ENCODE measurements at places on chromosomes 16 and 17.

DNA sequence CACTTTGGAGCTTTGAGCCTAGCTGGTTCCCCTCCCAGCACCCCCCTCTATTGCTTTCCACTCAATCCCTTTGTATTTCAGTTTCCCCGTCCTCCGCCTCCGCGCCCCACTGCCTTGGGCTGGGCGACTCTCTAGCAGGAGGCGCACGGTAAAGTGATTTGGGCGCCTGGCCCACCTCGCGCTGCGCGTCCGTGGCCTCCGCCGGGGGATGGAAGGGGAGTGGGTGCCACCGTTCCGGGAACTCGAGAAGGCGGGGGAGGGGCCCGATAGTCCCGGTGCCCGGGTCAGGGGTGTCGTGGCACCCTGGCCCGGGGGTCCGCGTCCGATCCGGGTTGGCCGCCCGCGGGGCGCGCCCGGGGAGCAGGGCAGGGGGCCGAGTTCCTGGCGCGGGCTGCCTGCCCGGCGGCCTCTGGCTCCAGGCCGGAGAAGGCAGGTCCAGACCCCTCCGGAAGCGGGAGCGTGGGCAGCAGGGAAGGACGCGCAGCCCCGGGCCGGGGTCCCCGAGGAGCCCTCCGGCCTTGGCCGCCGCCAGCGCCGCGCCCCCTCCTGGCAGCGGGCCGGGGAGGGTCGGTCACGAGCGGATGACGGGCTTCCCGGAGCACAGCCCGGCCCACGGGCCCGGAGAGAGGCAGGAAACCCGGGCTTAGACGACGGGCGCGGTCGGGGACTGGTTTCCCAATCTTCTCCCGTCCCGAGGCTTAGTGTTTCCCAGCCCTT lies 15.8 kb downstream of the MEOX1 start:
- H3K27ac ChIP-seq = peak overlapping the region; percentile 90
- DNase-seq = no peak
- H3K27me3 ChIP-seq = no peaks in the 10 kb centered on the region
- no peaks in the 10 kb centered on the region for H3K36me3 ChIP-seq
- peaks cover 8% of the 10 kb centered on the region for H3K4me1 ChIP-seq

DNA sequence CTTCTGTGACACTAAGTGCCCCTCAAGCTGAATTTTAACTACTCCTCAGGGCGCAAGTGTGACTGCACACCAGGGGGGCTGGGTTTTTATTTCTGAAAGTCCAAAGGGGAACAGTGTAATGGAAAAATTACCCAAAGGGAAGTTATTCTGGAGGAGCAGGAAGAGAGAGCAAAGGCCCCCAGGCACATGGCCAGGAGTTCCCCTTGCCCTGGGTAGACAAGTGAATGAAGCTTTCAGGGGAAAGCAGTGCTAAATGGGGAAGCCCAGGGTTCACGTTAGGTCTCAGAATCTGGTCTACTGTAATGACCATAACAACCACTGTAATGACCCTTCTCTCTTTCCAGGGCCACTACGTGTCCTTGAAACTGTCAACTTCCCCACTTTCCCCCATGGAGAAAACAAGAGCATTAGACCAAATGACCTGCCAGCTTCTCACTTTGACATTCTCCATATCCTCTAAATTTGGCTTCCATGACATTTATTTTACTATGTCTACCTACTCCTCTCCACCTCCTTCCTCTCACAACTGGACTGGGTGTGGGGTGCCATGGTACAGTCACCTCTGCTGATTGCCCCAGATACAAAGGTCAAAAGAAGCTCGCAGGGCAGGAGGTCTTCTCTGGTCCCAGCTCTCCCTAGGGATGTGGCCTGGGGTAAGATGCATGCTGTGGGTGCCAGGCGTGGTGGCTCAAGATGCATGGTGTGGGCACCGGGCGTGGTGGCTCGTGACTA lies 34.1 kb upstream of the MMP2 start:
- peaks cover under 1% of the 10 kb centered on the region for H3K4me1 ChIP-seq
- no peaks in the 10 kb centered on the region for H3K27me3 ChIP-seq
- no peak overlapping the region for H3K27ac ChIP-seq
- no peaks in the 10 kb centered on the region for H3K36me3 ChIP-seq
- no peak overlapping the region for H3K4me3 ChIP-seq
- DNase-seq = no peak

- no peaks in the 10 kb centered on the region for H3K36me3 ChIP-seq
- no peaks in the 10 kb centered on the region for H3K27me3 ChIP-seq
- H3K4me1 ChIP-seq = peaks cover 6% of the 10 kb centered on the region
Observed at GRCh38 chr17:55433029-55433628, 11.5 kb upstream of the MMD start.

DNA sequence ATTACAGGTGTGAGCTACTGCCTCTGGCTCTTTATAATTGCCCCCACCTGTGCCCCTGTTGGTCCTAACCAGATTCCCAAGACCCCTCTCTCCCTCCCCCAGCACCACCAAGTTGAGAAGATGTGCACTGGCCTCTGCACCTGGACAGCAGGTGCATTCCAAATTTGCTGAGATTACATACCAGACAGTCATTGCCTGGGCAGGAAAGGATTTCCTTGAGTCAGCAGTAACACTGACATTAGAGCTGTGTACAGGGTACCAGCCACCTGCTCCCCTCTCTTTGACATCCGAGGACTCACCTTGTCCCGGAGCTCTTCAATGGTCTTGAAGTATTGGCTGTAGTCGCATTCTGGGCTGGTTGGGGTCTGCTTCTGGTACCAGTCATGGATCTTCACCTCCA lies 659 bp downstream of the KRT15 start:
- H3K4me3 ChIP-seq = peak overlapping the region; percentile 47
- H3K36me3 ChIP-seq = peaks cover 5% of the 10 kb centered on the region
- peak overlapping the region; percentile 33 for H3K27ac ChIP-seq
- peaks cover 28% of the 10 kb centered on the region for H3K27me3 ChIP-seq
- peaks cover 16% of the 10 kb centered on the region for H3K4me1 ChIP-seq

- H3K36me3 ChIP-seq = no peaks in the 10 kb centered on the region
- no peak overlapping the region for H3K27ac ChIP-seq
- no peak for DNase-seq
- H3K4me3 ChIP-seq = no peak overlapping the region
- H3K4me1 ChIP-seq = no peaks in the 10 kb centered on the region
Observed at GRCh38 chr16:58348986-58349385, 43.3 kb upstream of the GINS3 start.

DNA sequence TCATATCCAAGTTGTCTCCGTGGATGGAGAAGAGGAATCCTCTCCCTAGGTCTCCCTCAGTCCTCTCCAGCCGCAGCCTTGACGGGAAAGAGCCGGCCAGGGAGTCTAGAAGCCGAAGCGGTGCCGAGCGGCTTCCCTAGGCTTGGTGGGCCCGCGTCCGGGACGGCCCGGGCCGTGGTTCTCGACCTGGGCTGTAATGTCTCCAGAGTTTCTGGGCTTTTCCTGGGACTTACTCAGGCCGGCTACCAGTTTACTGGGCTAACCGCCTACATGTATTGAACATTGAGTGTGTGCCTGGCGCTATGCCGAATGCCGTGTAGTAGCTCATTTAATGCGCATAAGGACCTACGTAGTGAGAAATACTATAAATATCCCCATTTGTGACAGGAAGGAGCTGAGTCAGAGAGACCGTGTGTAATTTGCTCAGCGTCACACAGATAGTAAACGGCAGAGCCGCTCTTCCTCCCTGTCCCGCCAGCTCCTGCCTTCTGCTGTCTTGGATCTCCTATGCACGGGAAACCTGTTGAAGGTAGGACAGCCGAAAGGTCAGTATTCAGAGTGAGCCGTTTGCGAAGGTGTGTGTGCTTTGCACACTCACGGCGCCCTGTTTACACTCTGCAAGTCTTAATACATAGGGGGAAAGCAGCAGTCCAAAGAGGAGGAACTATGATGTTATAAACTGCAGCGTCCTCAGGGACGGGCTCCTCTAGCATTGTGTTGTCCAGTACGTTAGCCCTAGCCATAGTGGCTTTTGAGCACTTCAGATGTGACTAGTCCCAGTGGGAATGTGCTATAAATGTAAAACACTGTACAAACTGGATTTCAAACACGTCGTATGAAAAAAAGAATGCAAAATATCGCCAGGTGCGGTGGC lies 723 bp upstream of the SPAG5 start:
- H3K4me1 ChIP-seq = peaks cover 29% of the 10 kb centered on the region
- H3K27me3 ChIP-seq = no peaks in the 10 kb centered on the region
- no peak for DNase-seq
- H3K4me3 ChIP-seq = peak overlapping the region; percentile 70

GRCh38 chr16:56858374-56858773 lies 6.6 kb upstream of the SLC12A3 start:
- H3K36me3 ChIP-seq = no peaks in the 10 kb centered on the region
- H3K27ac ChIP-seq = no peak overlapping the region
- no peak overlapping the region for H3K4me3 ChIP-seq
- DNase-seq = no peak
- peaks cover 5% of the 10 kb centered on the region for H3K27me3 ChIP-seq

DNA sequence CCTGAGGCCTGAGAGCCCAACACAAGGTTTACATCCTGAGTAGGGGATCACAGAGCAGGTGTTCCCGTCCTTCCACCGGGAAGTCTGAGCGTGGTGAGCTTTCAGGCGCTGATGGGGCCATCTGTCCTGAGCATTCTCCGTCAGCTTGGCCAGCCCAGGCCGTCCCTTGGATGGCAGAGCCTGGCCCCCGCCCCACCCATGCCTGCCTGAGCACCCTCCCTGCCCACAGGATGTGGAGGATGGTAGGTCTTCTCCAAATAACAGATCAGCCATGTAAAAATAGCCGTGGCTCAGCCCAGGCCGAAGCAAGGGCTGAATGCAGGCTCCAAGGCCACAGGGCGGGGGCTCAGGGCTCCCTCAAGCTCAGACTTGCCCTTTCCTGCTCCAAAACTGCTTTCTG lies 20.2 kb downstream of the SPNS2 start:
- peaks cover 90% of the 10 kb centered on the region for H3K4me1 ChIP-seq
- H3K36me3 ChIP-seq = no peaks in the 10 kb centered on the region
- peak overlapping the region; percentile 66 for H3K27ac ChIP-seq
- no peak for DNase-seq
- H3K27me3 ChIP-seq = no peaks in the 10 kb centered on the region
- H3K4me3 ChIP-seq = no peak overlapping the region

- no peak for DNase-seq
- no peaks in the 10 kb centered on the region for H3K27me3 ChIP-seq
- H3K36me3 ChIP-seq = no peaks in the 10 kb centered on the region
- H3K27ac ChIP-seq = peak overlapping the region; percentile 81
Observed at GRCh38 chr17:50270435-50271362, 3.6 kb upstream of the TMEM92 start.

- no peaks in the 10 kb centered on the region for H3K36me3 ChIP-seq
- no peaks in the 10 kb centered on the region for H3K27me3 ChIP-seq
- DNase-seq = no peak
- no peaks in the 10 kb centered on the region for H3K4me1 ChIP-seq
- H3K27ac ChIP-seq = no peak overlapping the region
Observed at GRCh38 chr16:27096375-27096774, 29.6 kb downstream of the C16orf82 start.

DNA sequence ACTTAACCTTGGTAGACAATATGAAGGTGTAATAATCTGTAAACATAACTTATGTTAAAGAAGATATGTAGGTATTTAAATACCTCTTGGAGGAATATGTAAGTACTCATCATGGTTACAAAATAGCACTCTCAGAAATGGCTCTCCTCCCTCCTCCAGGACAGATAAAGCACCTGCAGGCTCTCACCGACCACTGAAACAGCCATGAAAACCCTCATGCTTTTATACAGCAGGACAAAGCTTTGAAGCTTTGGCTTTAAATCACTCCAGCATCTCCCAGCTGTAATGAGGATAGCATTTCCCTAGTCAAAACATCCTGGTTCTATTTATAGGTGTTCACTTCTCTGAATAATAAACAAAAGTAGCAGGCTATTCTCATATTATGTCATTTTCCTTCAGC lies 69.1 kb upstream of the PMFBP1 start:
- no peaks in the 10 kb centered on the region for H3K27me3 ChIP-seq
- no peaks in the 10 kb centered on the region for H3K36me3 ChIP-seq
- H3K4me1 ChIP-seq = no peaks in the 10 kb centered on the region
- H3K27ac ChIP-seq = no peak overlapping the region

- no peak for DNase-seq
- H3K4me1 ChIP-seq = peaks cover 14% of the 10 kb centered on the region
- no peak overlapping the region for H3K27ac ChIP-seq
- no peaks in the 10 kb centered on the region for H3K36me3 ChIP-seq
Observed at GRCh38 chr16:31262084-31262483, 2.3 kb downstream of the ITGAM start.

GRCh38 chr16:47060596-47060995 lies 83.1 kb downstream of the NETO2 start:
- no peak for DNase-seq
- H3K4me1 ChIP-seq = no peaks in the 10 kb centered on the region
- H3K27me3 ChIP-seq = no peaks in the 10 kb centered on the region
- H3K27ac ChIP-seq = no peak overlapping the region

DNA sequence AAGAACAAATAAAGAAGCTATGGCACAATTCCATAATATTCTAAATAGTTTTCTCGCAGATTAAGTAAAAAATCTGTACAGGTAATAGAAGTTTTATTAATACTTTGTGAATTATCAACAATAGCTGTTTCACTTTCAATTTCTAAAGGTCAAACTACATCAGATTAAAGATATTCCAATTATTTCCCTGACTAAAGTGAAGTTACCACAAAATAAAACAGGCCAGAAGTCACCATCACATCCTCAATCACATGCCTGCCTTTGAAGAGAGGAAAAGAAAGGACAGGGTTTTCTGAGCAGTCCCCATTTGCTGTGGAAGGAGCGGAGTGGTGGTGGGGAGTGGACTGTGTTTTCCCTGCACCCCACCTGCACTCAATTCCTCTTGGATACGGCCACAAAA lies 11.1 kb downstream of the ITFG1 start:
- DNase-seq = no peak
- no peak overlapping the region for H3K27ac ChIP-seq
- no peak overlapping the region for H3K4me3 ChIP-seq
- H3K4me1 ChIP-seq = no peaks in the 10 kb centered on the region

DNA sequence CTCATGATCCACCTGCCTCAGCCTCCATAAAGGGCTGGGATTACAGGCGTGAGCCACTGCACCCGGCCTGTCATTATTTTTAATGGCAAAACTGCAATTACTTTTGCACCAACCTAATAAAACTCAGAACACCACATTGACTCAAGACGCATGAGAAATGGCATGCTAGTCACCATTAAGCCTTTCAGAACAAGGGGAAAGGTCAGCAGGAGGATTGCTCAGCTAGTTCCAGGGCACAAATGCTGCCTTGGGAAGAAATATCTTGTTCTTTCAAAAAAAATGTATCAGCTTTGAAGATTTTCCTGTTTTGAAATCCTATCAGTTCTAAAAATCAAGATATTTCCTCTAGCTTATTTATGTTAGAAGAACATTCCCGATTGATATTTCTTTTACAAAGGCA lies 32.4 kb upstream of the CDYL2 start:
- H3K27me3 ChIP-seq = no peaks in the 10 kb centered on the region
- H3K4me1 ChIP-seq = no peaks in the 10 kb centered on the region
- H3K36me3 ChIP-seq = no peaks in the 10 kb centered on the region
- DNase-seq = no peak
- no peak overlapping the region for H3K4me3 ChIP-seq

DNA sequence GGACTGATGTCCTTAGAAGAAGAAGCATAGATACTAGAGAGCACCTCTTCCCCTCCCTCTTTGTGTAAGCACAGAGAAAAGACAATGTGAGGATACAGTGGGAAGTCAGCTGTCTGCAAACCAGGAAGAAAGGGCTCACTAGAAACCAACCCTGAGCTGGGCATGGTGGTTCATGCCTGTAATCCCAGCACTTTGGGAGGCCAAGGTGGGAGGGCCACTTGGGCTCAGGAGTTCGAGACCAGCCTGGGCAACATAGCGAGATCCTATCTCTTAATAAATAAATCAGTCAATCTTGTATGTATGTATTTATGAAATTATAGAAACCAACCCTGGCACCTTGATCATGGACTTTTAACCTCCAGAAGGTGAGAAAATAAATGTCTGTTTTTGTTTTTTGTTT lies 118.3 kb downstream of the NPIPB5 start:
- H3K4me1 ChIP-seq = peaks cover 14% of the 10 kb centered on the region
- peaks cover 46% of the 10 kb centered on the region for H3K27me3 ChIP-seq
- no peak for DNase-seq
- no peak overlapping the region for H3K4me3 ChIP-seq
- no peak overlapping the region for H3K27ac ChIP-seq
